Activated CD4-positive, alpha-beta memory T cell treated with anti-CD3 and anti-CD28 coated beads for 36 hours (primary cell): ENCODE measurements at places on chromosomes 4 and X.

- no peak for DNase-seq
Measured at GRCh38 chrX:24063488-24063887, 8.7 kb downstream of the EIF2S3 start.

DNA sequence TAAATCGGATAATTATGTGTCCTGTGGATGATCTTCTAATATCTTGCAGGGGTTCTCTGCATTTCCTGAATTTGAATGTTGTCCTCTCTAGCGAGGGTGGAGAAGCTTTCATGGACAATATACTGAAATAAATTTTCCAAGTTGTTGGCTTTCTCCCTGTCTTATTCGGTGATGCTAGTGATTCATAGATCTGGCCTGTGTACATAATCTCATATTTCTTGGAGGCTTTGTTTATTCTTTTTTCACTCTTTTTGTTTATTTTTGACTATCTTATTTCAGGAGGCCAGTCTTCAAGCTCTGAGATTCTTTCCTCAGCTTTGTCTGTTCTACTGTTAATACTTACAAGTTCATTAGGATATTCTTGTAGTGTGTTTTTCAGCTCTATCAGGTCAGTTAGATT lies 20.7 kb upstream of the CLGN start:
- DNase-seq: no peak

- no peak for DNase-seq
Measured at GRCh38 chrX:47420265-47420664, 49.9 kb downstream of the ZNF157 start.

DNA sequence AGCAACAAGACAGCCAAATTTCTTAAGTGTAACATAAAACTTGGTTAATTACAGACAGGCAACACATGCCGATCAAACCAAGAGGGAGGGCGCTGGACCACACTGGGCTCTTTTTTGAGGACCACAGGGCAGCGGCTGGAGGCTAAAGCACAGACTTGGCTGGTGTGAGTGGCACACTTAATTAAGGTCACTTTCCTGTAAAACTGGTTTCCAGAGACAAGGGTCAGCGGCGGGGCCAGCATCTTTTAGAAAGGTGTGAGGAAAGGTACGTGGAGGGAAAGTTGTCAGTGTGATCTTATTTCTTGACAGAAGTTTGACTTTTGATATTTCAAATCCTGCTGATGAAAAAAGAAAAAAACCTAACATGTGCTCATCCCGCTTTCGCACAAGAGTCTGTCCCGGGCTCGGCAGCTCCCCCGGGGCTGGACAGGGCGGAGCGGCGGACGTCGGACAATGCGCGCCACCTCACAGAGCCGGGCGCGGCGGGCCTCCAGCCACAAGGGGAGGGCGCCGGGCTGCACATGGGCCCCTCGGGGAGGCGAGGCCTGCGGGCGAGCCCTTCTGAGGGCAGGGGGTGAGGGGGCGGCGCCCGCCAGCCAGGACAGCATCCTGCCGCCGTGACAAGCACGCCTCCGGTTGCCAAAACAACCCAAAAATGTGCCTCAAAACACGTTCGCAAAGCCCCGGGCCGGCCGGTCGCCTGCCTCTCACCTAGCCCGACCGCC lies 660 bp upstream of the HSPA4L start:
- no peak for DNase-seq

DNA sequence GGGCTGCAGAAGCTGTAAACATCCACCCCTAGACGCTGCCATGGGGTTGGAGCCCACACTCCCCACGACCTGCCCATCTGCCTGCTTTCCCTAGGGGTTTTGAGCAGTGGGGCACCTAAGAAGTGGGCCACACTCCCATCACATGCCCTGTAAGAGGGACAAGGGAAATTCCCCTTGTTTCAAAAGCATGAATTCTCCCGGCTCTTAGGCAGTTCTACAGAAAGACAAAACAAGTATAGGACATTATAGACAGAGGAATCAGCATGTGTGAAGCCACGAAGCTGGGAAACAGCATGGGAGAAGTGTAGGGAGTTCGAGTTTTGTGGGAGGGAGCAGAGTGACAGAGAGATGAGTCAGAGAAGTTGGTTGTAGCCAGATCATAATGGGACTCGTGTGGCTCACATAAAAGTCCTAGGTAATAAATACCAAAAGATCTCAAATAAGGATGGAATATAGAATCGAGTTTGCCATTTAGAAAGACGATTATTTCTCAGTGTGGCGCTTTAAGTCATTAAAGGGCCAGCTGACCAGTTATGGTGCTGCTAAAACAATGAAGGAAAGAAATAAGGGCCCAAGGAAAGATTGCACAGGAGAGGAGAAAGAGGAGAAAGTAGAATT lies 23.9 kb downstream of the APOO start:
- peak; percentile 28 for DNase-seq

DNA sequence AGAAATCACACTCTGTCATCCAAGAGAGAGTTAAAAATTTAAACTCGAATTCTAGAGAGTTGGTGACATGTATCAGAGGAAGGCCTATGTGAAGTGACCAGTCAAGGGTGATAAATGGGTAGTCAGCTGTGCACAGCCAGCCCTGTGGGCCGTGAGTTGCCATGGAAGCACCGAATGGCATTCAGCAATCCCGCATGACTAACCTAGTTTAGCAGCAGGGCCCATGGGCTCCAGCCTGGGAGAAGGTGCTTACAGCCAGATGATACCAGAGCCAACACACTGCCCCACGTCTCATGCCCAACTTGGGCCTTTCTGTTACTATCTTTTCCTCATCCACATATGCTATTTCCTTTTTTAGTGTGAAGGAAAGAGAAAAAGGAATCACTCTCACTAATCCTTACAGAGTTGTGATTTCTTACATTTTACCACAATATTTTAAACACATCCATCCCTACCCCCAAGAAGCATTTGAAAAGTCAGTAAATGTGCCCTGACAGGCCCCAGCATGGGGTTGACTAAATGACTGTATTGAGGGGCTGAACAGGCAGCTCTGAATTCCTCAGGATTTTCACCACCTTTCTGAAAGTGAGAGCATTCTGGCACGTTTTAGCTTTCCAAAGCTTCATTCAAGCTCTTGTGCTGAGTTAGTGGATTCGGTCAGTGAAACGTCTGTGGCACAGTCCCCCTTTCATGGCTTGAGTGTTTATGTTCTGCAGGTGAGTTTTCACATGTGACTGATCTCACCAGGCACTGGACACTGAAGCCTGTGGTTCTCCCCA lies 104.2 kb downstream of the AFF1 start:
- no peak for DNase-seq

GRCh38 chrX:41909068-41909467 lies 14.3 kb downstream of the CASK start:
- no peak for DNase-seq

DNA sequence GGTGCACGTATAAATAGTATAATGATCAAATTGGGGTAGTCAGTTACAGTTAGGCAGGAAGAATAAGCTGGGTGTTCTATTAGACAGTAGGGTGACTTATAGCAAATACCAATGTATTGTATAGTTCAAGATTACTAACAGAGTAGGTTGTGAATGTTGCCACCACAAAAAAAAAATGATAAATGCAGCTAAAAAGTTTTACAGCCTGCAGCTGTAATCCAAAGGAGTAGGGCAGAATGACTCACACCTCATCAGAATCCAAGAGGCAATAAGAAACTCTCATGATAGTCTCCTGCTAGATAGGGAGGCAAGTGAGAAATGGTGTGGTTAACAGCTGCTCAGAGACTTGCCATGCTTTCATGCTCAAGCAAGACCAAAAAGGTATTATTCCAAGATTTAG lies 19.6 kb upstream of the TCEAL4 start:
- DNase-seq: no peak

GRCh38 chrX:114508756-114509155 lies 75.1 kb upstream of the HTR2C start:
- no peak for DNase-seq

GRCh38 chr4:168712316-168712890 lies 215.6 kb downstream of the PALLD start:
- no peak for DNase-seq

DNA sequence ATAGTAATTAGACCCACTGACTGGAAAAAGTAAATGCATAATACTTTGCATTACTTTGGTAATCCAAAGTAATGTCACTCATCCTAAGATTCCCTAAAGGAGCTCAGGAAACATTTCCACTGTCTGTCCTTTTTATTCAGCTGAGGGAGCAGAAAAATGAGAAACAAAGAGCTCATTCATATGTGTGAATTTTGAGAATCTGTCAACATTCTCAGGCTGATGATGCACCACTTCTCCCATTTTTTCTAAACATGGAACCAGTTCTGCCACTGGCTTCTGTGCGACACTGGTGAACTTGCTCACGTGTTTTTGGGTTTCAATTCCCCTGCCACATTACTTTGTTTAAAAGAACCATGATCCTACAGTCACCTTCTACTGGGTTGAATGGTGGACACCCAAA lies 28.4 kb upstream of the ADH7 start:
- no peak for DNase-seq

DNA sequence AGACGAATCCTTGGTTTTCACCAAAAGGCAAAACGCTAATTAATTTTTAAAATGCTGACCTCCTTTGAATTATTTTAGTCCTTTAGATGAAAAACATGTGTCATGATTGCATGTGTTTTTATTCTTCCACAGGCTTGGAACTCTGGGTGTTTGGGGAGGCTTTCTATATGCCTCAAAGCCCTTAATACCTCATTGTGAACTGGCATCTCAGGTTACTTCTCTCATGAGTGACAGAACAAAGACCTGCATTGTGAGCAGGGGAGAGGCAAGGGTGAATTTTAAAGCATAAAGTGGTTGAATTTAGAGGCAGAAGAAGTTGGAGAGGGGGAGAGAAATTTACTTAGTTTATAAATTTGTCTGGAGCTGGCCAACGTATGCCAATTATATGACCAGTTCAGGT lies 119.5 kb downstream of the ARSF start:
- no peak for DNase-seq

- no peak for DNase-seq
Measured at GRCh38 chr4:182206266-182206665, 36.9 kb upstream of the TENM3 start.

DNA sequence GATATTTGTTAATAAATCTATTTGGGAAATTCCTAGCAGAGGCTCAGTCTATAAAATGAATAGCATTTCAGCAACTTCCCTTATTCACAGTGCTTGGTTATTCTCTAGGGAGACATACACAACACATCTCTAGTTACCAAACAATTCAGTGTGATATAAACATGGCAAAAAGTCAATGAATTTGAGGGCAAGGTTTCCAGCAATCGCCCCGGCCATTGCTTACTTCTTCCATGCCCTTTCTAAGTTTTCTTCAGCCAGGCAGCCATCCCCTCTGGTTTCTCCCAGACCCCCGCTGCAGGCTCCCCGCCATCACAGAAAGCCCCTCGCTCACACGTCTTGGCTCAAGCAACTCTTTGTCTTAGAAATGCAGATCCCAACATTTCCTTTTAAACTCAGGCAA lies 4.4 kb downstream of the TLR7 start:
- no peak for DNase-seq

- DNase-seq: no peak
Measured at GRCh38 chrX:132769609-132770008, 188.8 kb downstream of the HS6ST2 start.

GRCh38 chrX:46461660-46462191 lies 83.5 kb downstream of the ZNF674 start:
- no peak for DNase-seq

- no peak for DNase-seq
Measured at GRCh38 chr4:164783976-164784375, 30.0 kb downstream of the SMIM31 start.

DNA sequence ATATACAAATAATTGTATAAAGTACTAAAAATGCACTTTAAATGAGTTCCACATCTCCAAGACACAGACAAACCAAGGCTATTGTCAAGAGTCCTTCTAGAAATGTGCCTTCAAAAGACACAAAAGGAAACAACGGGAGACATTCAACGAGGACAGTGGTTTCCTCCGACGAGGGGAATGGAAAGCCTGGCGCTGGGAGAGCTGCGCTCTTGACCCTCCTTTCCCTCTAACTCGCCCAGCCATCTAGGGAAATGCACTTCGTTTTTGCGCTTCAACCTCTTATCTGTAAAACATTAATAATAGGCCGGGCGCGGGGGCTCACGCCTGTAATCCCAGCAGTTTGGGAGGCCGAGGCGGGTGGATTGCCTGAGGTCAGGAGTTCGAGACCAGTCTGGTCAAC lies 37.0 kb downstream of the ZFP42 start:
- no peak for DNase-seq

DNA sequence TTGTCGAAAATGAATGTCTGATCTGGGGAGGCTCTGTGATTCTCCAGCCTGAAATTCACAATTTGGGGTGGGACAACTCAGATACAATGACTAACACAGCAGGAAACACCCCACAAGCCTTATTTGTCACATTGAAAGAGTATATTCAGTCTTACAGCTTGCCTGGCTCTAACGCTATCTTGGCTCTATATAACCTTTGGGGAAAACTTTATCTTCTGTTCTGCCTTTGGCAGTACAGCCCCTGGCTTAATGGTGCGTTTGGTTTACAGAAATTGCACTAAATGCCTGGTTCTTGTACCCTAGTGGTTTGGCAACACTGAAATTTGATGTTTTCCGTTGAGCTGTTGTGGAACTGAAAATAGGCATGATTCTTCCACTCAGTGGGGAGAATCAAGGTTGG lies 178.1 kb upstream of the VEGFC start:
- no peak for DNase-seq

GRCh38 chr4:102466298-102466697 lies 34.9 kb upstream of the NFKB1 start:
- no peak for DNase-seq

DNA sequence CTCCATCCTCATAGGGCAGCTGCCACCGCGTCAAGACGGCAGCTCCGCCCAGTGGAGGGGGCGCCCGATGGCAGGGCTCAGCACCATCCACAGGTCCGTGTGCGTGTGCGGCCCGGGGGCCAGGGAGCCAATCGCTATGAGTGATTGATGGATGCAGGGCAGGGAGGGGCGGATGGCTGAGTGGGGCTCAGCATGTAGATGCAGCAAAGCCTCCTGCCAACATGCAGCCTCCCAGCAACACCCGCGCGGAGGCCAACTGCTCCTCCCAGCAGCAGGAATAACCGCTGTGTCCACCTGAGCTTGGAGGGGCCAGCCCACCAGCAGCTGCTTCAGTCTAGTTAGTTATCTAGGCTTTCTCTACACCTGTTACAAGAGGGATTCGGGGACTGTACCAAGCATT lies 77.4 kb downstream of the MTMR1 start:
- no peak for DNase-seq

DNA sequence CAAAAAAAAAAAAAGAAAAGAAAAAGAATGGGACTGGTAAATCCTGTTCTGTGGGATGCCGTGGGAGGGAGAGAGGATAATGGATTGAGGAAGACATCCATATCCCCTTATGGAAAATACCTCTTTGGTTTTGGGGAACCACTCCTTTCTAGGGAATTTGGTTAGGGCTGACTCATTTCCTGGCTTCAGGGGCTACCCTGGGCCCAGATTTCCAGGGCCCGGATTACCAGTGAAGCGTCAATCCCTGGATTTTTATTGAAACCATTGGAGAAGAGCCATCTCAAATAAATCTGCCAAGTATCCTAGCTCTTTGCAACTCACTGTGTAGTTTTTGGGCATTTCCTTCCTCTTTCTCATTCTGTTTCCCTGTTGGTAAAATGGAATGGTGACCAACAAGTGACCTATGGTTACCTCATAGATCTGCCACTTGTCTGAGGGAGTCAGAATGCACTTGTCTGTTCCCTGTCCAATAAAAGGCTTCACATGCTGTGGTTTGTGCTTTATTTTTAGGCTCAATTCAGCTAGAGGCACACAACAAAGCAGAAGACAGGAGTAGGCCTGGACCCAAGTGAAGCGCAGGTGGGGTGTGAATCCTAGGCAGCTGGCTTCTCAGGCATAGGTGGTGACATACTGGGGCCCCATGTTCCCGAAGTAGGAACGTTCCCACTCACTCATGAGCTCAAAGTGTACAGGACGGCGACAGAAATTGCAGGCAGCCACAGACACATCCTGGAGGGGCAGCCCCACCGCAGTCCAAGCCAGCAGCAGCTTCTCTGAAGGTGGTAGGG lies 8.6 kb downstream of the APEX2 start:
- DNase-seq: peak; percentile 13
